Stimulated activated CD8-positive, alpha-beta memory T cell treated with anti-CD3 and anti-CD28 coated beads, Interleukin-4, amount 100 ng/mL, for 1 hour (primary cell): ENCODE measurements at places on chromosomes 1 and 21.

DNA sequence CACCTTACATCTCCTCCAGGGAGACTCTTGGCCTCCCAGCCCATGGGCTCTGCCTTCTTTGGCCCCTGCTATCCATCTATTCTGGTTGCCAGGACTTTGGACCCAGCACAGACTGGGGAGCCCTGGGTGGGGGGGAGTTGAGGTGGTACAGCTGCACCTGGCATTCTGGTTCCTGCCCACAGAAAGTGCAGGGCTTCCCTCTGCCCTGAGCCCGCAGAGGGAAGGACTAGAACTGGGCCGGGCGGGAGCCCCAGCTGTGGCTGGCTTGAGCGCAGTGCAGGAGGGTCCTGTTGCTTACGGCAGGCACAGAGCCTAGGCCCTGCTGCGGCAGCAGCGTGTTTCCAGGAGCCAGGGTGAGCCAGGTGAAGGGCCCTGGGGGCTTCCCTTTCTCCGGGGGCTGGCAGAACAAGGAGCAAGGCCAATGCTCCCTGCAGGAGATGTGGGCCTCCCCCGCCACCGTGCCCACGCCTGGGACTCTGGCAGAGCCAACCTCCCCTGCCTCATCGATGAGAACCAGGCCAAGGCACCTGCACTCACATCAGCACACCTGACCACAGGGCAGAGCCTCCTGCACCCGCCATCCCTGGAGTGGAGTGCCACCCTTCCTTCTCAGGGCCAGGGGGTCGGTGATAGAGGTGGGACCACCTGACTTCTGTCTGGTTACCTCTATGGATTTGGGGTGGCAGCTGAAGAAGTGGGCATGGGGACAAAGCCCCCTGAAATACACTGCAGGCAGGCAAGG, 16.1 kb downstream of the PARS2 start:
- no peak for DNase-seq

DNA sequence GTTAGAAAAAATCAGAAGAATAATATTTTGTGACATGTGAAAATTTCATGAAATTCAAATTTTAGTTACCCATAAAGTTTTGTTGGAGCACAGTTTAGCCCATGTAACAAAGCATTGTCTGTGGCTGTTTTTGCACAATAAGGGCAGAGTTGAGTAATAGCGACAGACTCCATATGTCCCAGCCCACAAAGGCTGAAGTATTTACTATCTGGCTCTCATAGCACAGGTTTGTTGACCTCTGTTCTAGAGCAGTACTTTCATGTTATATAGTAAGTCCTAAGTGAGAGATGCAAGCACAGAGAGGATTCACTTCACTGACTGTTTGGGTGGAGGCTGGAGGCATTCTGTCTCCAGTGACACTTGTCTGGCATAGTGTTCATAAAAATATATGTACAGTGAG, 6.8 kb downstream of the LAMC1 start:
- DNase-seq, result no peak

DNA sequence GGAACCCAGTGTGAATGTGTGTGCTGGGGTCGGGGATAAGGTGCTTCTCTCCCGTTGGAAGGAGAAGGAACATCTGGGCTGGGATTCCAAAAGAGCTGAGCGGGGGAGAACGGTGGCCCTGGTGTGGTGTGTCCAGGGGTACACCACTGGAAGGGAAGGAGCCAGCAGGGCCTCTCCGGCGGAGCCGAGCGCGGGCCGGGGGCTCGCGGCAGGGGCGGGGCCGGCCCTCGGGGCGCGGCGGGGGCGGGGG, 231 bp upstream of the RPS6KA1 start:
- DNase-seq, result no peak

GRCh38 chr1:26234644-26235370, 807 bp downstream of the CEP85 start:
- DNase-seq, result no peak

GRCh38 chr1:3467096-3468036, 12.9 kb downstream of the ARHGEF16 start:
- no peak for DNase-seq
